ENCODE measurements at places on chromosomes 16 and 17.

DNA sequence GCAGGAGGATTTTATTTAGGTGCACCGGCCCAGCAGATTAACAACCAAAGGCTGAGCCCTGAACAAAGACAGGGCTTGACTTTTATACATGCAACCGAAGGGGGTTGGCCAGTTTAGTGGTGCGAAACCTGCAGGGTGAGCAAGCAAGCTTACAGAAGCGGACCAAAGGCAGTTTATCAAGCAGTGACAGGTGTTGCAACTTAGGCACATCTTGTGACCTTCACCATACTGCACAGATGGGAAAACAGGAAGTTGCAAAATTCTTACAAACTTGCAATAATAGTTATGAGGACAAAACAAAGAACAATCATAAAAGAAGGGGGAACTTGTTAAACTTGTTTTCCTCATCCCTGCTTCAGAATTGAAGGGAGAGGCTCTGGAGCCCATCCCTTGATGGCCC, 1265.1 kb downstream of the CDH8 start:
- DNase-seq = no peak

DNA sequence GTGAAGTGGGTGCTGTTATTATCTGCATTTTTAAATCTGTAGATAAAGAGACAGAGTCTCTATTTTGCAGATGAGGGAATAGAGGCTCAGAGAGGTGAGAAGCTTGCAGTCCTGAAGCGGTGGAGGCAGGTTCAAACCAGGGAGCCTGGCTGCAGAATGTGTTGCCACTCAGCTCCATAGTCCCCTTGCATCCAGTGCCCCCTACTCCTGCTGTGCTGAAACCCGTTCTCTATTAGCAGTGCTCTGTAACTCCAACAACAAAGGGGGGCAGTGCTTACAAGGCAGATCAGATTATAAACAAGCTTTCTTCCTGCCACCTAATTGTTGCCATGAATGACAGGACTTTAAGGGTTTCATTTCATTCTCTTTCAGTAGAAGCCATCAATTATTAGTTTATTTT, 118.1 kb upstream of the CACNG3 start:
- no peak for DNase-seq

DNA sequence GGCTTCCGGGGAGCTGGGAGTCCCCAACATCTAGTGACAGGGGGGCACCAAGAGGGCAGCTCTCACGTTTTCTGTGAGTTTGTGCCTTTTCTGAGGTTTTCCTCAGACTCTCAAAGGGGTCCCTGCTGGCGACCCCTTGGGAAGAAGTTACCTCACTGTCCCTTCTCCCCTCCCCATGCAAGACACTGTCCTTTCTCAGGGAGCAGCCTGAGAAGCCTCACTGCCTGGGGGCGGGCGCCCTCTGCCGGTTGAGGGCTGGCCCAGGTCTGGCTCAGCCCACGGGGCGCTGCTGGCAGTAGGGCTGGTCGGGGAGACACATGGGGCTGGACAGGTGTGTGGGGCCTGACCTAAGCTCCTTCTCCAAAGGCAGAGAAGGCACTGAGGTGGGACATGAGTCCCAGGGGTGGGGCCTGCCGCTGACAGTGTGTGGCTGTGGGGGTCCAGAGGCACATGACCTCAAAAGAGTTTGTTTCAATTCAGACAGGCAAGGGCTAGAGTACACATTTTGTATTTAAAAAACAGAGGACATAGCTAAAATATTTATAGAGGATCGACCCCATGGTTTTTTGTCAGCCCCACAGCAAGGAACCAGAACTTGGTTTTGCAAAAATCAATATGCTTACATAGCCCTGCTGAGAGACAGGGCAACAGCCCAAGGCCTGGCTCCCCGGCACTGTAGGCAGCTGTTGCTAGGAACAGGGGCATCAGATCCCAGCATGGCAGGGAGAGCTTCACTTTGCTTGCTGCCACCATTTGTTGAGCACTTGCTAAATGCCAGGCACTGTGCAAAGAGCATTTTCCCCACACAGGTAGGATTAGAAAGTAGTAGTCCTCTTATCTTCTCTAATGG, 18.5 kb upstream of the ALDH3A1 start:
- DNase-seq = peak; percentile 82

DNA sequence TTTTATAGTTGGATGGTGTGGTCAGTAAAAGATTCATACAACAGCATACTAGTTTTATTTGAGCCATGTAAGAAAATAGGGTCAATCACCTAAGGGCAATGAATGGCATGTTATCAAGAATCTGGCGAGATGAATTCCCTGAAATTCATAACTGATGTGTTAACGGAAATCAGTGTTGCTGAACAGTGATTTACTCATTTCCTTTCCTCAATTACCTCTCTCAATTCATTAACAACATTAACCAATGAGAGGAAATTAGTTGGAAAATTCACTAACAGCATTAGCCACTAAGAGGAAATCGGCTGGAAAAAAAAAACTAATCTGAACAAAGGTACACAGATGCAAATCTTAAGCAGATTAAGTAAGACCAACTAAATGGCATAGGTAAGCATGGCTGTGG, 6.3 kb downstream of the CMTR2 start:
- DNase-seq = no peak

- no peak for DNase-seq
Observed at GRCh38 chr17:12994341-12995074, 23.3 kb downstream of the ELAC2 start.

DNA sequence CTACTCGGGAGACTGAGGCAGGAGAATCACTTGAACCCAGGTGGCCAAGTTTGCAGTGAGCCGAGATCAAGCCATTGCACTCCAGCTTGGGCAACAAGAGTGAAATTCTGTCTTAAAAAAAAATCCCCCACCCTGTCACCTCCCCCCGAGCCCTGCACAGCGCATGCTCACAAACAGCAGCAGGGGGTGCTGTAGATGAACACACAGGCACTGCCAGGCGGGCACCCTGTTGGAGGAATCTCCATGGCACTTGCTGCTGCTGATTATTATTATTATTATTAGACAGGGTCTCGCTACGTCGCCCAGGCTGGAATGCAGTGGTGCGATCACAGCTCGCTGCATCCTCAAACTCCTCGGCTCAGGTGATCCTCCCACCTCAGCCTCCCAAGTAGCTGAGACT, 24.6 kb downstream of the FZD2 start:
- DNase-seq = no peak

GRCh38 chr16:80852261-80852872, 48.0 kb upstream of the CDYL2 start:
- DNase-seq = no peak

GRCh38 chr17:65430209-65430833, 131.1 kb downstream of the AXIN2 start:
- DNase-seq = no peak

Data from right hindlimb (tissue), 1 donor.